ENCODE measurements at places on chromosomes 6 and 20.

GRCh38 chr6:96923400-96923799 is 1.1 kb upstream of the KLHL32 start:
- no peak for DNase-seq

DNA sequence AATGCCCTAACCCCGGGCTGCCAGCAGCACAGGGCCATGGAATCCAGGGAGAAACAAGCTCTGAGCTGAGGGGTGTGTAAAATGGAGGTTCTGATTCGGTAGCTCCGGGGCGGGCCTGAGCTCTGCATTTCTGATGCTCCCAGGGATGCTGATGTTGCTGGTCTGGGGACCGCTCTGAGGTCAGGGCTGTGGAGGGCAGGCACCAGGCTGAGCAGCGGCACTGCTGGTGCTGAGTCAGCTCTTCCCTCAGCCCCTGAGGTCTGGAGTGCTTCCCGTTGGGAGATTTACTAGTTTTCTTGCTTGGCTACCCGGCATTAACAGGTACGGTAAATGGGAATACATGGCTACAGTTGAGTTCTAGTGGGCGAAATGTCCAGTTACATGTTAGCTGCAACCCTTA is 18.6 kb upstream of the CST3 start:
- no peak for DNase-seq

- no peak for DNase-seq
These were observed 38.0 kb downstream of the OGFRL1 start for GRCh38 chr6:71326611-71327010.

- no peak for DNase-seq
These were observed 81.6 kb upstream of the MC3R start for GRCh38 chr20:56166781-56167465.
